ENCODE measurements at places on chromosomes 2 and 18.

DNA sequence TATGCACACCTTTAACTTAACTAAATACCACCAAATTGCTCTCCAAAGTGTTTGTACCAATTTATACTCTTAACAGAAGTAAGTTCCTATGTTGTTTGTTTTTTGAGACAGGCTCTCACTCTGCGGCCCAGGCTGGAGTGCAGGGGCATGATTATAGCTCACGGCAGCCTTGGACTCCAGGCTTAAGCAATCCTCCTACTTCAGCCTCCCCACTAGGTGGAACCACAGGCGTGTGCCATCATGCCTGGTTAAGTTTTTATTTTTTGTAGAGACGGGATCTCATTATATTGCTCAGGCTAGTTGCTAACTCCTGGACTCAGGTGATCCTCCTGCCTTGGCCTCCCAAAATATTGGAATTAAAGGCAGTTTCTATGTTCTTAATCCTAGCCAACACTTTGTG lies 13.1 kb upstream of the NAB1 start:
- no peak for DNase-seq

DNA sequence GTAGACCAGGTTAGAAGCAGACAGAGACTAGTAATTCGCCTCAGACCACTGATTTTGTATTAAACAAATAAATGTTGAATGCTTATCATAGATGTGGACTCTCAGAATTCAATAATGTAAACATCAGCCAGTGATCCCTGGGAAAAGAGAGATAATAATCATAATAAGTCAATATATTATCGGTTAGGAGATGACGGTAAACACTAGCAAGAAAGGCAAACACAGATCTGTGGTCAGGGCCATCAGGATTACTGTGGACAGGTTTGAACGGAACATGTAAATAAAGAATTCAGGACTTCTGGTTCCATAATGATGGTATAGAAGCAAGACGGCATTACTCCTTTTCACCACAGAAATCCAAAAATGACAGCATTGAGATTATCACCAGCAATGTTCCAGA lies 861.6 kb downstream of the CBLN2 start:
- no peak for DNase-seq

- no peak for DNase-seq
Measured at GRCh38 chr2:213703406-213704098, 419.3 kb downstream of the SPAG16 start.

DNA sequence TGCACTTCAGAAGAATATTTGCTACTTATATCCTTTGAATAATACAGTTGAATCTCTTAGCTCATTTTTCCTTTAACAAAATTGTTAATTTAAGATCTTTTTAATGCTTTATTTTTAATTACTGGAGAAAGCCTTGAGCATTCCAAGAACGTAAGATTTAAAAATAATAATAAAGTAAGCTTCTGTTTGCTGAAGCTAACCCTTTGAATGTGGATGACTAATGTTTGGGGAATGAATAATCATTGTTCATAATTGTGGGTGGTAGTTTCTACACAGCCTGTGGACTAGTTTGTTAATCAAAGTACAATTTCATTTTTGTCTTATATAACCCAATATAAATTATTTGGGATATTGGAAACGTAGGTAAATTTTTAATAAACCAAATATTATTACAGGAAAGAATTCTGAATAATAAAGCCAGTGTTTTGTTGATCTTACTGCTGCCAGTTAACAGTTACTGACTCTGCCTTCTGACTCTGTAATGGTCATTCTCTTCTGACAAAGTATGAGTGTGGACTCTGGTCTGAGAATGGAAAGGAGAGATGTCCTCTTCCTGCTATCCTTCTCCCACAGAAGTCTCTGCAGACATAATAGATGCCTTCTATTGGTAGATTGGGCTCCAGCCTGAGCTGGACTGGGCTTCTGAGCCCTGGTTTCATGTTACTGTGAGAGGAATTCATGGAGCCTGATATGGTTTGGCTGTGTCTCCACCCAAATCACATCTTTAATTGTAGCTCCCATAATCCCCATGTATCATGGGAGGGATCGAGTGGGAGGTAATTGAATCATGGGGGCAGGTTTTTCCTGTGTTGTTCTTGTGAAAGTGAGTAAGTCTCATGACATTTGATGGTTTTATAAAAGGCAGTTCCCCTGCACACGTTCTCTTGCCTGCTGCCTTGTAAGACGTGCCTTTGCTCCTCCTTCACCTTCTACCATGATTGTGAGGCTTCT lies 292.7 kb upstream of the SLC39A10 start:
- no peak for DNase-seq

DNA sequence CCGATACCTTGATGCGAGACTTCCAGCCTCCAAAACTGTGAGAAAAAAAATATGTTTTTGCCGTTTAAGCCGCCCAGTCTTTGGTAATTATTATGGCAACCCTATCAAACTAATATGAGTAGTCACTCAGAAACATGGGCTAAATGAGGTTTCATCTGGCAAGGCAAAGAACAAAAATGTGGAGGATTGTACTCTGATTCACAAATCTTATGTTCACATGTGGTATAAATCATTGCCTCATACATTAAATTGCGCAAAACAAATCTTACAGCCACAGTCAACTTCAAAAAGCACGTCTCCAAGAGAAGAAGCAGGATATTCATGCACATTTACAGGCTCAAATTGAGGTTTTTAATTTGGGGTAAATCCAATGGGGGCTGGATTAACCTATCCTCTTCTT lies 1435.4 kb upstream of the LRRTM1 start:
- DNase-seq = no peak

DNA sequence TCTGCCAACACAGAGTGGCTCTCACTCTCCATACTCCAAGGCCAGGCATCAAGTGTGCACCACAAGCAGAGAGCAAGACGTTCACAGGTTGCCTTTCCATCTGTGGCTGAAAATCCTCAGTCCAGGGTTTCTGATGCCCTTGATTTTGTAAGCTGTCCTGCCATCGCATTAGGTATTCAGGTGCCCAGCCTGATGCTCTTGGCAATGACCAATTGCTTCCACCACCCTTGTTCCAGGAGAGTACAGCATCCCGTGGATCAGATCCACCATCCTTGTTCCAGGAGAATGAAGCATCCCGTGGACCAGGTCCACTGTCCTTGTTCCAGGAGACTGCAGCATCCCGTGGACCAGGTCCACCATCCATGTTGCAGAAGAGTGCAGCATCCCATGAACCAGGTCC lies 133.4 kb upstream of the GPC1 start:
- DNase-seq = no peak
